Breast epithelium (tissue), 4 donors: ENCODE measurements at places on chromosomes 12 and 14. TPM values are rescaled to one million over a fixed set of nuclear protein-coding genes. Genes with fewer than 3 reads are reported as not detected.
A peak's percentile ranks its signal among the peaks of the same experiment; 100 is the strongest.

The OASL gene
- 1.0 TPM for total RNA-seq

The GTF2A1 gene
- total RNA-seq = 33.3 TPM

- H3K27ac ChIP-seq = no peak overlapping the region
- H3K4me1 ChIP-seq = no peaks in the 10 kb centered on the region
- no peak overlapping the region for H3K4me3 ChIP-seq
- no peak for DNase-seq
- no peaks in the 10 kb centered on the region for H3K36me3 ChIP-seq
Observed at GRCh38 chr12:52378091-52378490, 7.4 kb downstream of the KRT84 start.

DNA sequence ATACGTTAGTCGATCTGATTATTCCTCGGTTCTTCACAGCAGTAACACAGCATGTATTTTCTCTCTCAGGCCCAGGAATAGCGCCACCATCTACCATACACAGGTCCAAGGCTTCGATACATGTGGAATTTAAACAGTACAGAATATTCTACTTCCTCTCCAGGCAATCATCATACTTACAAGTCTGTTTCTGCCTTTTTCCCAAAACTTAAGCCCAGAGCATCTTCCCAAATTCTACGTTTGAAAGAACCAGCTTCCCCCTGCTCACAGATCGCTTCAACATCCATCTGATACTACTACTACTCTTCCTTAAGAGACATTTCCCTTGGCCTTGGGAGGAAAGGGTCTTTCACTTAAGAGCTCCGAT is 626 bp downstream of the TXNDC16 start:
- H3K4me3 ChIP-seq = peak overlapping the region; percentile 90
- H3K27me3 ChIP-seq = no peaks in the 10 kb centered on the region
- peak overlapping the region; percentile 91 for H3K27ac ChIP-seq
- H3K36me3 ChIP-seq = no peaks in the 10 kb centered on the region
- no peak for DNase-seq

The C12orf54 gene
- 0.64 TPM for total RNA-seq

DNA sequence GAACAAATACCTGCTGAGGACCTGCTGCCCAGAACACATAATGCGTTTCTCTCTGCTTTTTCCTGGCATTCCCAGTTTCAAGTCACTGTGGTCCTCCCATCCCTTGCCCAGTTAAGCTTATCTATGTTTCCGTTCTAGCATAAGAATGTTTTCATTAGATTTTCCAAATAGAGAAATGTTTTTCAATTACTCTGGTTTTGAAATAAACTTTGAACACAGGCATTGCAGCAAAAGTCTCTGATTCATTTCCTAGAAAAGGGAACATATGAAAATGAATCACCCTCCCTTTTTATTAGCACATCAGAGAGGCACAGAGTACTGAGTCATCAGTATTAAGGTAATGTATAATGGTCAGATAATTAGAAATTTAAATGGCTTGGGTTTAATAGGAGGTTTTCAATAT is 201.1 kb upstream of the TMEM260 start:
- no peak overlapping the region for H3K27ac ChIP-seq
- no peak for DNase-seq
- H3K27me3 ChIP-seq = no peaks in the 10 kb centered on the region

GRCh38 chr12:12700254-12700653 is 4.3 kb upstream of the GPR19 start:
- H3K27me3 ChIP-seq = no peaks in the 10 kb centered on the region
- DNase-seq = no peak
- H3K4me1 ChIP-seq = no peaks in the 10 kb centered on the region
- H3K27ac ChIP-seq = no peak overlapping the region
- no peak overlapping the region for H3K4me3 ChIP-seq

The TTLL5 gene
- 21.9 TPM for total RNA-seq

DNA sequence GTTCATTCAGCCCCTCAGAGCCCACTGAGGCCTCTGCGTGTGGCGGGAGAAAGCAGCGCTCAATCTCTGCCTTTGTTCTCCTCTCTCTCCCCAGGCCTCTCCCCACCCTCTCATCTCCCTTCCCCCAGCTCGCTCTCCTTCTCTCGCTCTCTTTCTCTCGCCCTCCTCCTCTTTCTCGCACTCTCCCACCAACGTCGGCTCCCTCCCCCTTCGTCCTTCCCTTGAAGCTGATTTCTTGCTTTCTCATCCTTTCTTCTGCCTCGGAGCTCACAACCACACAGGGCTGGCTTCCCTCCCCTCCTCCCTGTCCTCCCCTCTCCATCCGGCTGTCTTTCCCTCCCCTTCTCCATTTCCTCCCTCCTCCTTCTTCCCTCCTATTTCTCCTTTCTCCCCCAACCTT is 96.4 kb downstream of the LRRC74A start:
- no peaks in the 10 kb centered on the region for H3K27me3 ChIP-seq
- H3K4me1 ChIP-seq = peaks cover 23% of the 10 kb centered on the region
- H3K4me3 ChIP-seq = no peak overlapping the region
- H3K36me3 ChIP-seq = no peaks in the 10 kb centered on the region
- DNase-seq = no peak
- H3K27ac ChIP-seq = peak overlapping the region; percentile 40

DNA sequence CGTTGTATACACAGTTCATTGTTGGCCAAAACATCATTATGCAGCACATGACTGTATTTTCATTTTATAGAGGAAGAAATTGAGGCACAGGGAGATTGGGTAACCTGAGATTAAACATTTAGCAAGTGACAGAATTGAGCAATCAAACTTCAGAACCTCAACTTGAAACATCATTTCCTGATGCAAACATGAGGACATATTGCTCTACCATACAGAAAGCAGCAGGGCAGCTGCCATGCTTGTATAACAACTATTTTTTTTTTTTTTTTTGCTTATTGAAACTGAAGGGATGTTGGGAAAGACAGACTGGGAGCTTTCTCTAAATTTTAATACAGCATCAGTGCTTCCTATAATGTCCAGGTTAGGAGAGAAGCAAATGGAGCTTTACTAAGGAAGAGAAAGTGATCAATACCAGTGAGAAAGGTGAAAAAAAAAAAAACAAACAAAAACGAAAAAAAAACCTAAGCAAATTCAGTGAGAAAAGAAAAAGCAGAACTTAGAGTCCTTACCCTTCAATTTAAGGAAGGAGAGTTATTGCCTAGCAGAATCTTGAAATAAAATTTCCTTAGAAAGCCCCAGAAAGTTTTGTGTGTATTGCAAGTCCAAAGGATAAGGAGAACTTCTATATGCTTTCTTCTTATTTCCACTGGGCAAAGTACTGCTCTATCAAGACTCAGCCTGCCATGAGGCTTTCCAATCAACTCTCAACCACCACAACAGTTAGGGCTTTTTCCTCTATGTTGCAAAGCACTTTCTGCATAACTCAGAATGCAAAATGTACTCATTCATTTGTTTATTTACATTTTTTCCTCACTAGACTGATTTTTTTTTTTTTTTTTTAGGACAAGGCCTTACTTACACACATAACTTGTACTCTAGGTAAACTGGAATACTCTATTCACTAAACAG is 21.6 kb downstream of the BTG1 start:
- no peak overlapping the region for H3K27ac ChIP-seq
- H3K4me3 ChIP-seq = no peak overlapping the region
- H3K4me1 ChIP-seq = no peaks in the 10 kb centered on the region
- no peaks in the 10 kb centered on the region for H3K36me3 ChIP-seq
- DNase-seq = no peak
- no peaks in the 10 kb centered on the region for H3K27me3 ChIP-seq

DNA sequence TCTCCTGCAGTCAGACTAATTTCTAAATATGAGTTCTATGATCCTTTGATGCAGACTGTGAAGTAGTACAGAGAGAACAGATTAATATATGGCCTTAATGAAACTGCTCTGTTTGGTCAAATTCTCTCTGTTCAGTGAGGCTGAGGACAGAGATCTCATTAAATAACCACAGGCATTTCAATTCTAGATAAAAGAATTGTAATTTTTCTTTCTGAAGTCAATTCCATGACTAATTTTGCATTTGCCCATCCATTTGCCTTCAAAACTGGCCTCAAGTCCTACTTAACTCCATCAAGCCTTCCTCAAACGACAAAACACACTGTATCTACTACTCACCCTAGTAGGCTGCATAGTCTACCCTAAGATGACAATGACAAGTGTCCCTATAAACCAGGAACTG is 67.1 kb downstream of the DUSP16 start:
- H3K27ac ChIP-seq = no peak overlapping the region
- no peaks in the 10 kb centered on the region for H3K36me3 ChIP-seq
- H3K27me3 ChIP-seq = no peaks in the 10 kb centered on the region

DNA sequence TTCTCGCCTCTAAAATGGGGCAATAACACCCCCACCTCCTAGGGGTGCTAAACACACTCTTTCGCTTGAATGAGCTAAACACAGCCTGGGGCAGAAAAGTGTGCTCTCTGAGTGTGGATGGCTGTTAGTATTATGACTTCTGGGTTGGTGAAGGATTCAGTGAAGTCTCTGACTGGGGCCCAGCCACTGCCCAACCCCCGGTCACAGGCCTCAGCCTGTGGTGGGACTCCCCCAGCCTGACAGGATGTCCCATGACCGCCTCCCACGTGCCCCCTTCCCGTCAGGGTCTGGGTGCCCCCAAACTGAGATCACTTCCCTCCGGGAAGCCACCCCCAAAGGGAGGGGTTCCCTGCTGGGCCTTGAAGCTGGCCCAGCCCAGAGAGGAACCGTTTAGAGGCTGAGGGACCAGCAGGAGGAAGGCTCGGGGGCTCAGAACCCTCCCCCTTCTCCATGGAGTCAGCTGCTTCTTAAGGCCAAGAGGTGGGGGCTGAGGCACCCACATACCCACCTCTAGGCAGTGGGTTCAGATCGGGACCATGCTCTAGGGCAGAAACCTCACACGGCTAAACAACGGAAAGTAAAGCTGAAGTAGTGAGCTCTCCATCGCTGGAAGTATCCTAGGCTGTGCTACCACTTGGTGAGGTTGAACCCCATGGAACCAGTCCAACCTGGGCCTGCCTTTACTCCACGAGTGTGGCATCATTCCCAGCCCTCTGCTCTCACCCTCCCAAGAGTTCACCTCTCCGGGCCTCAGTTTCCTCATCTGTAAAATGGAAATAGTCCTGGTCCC is 13.8 kb downstream of the DTX1 start:
- no peaks in the 10 kb centered on the region for H3K27me3 ChIP-seq
- peak overlapping the region; percentile 77 for H3K27ac ChIP-seq
- no peaks in the 10 kb centered on the region for H3K36me3 ChIP-seq
- DNase-seq = no peak
- H3K4me1 ChIP-seq = no peaks in the 10 kb centered on the region
- peak overlapping the region; percentile 30 for H3K4me3 ChIP-seq

The TRMT5 gene
- total RNA-seq = 13.8 TPM

DNA sequence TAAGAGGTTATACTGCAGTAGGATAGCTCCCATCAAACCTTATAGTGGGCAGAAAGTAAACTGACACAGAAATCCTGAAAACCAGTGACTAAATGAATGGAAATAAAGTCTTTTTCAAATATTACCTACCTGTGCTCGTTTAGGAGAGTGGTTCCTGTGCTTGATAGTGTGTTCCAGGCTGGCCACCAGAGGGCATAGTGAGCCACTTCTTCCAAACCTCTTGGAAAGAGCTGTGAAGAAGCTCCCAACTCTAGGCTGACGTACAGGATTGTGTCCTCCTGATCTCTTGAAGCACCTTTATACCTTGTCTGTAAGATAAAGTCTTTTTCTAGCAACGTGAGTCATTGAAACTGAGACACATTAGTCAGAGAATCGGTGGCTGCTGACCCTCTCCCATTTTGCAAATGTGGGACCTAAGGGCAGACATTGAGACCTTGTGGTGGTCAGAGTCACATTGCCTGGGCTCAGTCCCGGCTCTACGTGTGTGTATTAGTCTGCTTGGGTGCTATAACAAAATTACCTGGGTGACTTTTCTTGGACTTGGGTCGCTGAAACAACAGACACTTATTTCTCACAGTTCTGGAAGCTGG is 17.6 kb downstream of the TDP1 start:
- H3K27ac ChIP-seq = no peak overlapping the region
- no peaks in the 10 kb centered on the region for H3K27me3 ChIP-seq
- no peaks in the 10 kb centered on the region for H3K36me3 ChIP-seq
- H3K4me1 ChIP-seq = no peaks in the 10 kb centered on the region
- DNase-seq = peak; percentile 24

- H3K4me3 ChIP-seq = no peak overlapping the region
- H3K27ac ChIP-seq = no peak overlapping the region
- H3K27me3 ChIP-seq = no peaks in the 10 kb centered on the region
- DNase-seq = no peak
- no peaks in the 10 kb centered on the region for H3K4me1 ChIP-seq
Observed at GRCh38 chr12:46770501-46771183, 55.2 kb downstream of the SLC38A4 start.

GRCh38 chr12:7099290-7099996 is 7.2 kb upstream of the C1R start:
- no peaks in the 10 kb centered on the region for H3K4me1 ChIP-seq
- no peak overlapping the region for H3K27ac ChIP-seq
- no peaks in the 10 kb centered on the region for H3K36me3 ChIP-seq
- H3K4me3 ChIP-seq = no peak overlapping the region

DNA sequence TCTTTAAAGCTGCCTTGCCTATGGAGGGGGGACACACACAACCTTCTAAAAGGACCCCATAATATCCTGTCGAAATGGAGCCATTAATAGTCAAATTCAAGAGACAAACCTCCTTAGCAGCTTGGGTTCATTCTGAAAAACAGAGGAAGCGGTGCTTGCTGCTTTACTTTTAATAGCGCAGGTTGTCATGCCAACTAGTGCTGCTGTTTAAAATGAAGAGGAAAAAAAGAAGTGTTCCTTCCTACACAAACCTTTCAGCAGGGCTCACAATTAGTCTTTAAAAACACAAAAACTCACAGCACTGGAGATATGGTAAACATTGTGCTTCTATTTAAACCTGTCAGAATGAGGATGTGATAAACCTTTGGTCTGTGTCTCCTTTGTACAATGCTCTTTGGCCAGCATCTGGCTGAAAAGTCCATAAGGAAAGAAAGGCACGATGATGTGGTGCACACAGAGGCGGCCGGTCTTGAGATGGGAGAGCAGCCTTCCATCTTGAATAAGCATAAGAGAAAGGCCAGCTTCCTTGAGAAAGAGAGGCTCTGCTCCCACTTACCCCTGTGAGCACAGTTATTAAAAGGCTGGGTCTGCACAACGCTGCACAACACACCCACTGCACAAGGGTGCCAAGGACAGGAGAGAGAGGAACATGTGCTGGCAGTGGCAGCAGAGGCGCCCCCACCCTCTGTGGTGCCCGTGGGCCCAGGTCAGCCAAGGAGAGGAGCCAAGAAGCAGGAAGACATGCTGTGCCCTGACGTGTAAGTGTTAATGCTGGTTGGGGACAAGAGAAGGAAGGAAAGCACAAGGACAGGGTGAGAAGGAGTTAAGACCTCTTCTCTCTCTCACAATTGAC is 144.6 kb downstream of the TTC7B start:
- no peak overlapping the region for H3K4me3 ChIP-seq
- no peaks in the 10 kb centered on the region for H3K4me1 ChIP-seq
- DNase-seq = no peak
- H3K27ac ChIP-seq = no peak overlapping the region

The MAP3K9 gene
- total RNA-seq = 0.16 TPM

The ADAM21 gene
- total RNA-seq = not detected

The TAS2R7 gene
- total RNA-seq = not detected

GRCh38 chr12:2332236-2332635 is 279.4 kb downstream of the CACNA1C start:
- no peak overlapping the region for H3K4me3 ChIP-seq
- H3K36me3 ChIP-seq = no peaks in the 10 kb centered on the region
- no peak overlapping the region for H3K27ac ChIP-seq
- H3K4me1 ChIP-seq = no peaks in the 10 kb centered on the region
